Activated CD4-positive, alpha-beta memory T cell treated with anti-CD3 and anti-CD28 coated beads for 36 hours (primary cell): ENCODE measurements at places on chromosomes 13 and 19. TPM values are rescaled to one million over a fixed set of nuclear protein-coding genes. Genes with fewer than 3 reads are reported as not detected.

Gene ZSCAN4
- not detected for total RNA-seq

Gene KLC3
- not detected for total RNA-seq

GRCh38 chr13:91135968-91136367, 211.5 kb upstream of the MIR17HG start:
- no peak for DNase-seq

- DNase-seq = no peak
These were observed 210.1 kb upstream of the SPRY2 start for GRCh38 chr13:80550971-80551441.

DNA sequence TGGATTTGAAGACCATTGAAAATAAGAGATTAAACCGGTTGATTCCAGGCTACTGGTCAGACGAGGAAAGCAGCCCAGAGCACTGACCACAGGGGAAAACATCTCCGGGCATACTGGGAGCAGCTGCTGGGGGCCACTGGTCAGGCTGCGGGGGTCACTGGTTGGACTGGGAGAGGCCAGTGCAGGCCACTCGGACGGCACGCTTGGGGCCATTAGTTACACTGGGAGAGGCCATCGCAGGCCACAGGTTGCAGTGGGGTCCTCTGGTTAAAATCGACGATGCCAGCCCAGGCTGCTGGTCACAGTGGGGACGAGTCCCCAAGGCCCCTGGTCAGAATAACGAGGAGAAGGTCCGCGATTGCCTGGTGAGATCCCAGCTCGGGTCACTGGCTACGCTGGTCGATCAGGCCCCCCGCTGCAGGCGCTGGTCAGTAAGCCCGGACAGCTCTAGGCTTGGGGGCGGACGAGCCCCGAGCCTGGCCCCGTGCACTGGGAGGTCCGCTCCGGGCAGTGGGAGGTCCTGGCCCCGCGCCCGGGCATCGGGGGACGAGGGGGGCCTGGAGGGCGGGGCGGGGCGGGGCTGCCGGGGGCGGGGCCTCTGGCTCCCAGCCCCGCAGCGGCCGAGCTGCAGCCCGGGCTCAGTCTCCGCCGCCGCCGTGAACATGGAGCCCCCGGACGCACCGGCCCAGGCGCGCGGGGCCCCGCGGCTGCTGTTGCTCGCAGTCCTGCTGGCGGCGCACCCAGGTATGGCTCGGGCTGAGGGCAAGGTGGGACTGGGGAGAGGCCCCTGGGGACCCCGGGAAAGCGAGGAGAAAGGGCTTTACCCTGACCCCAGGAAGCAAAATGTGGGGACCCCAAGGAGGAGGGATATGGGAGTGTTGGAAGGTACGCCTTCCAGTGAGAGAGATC, at the start of gene BCAM:
Gene BCAM (plus strand): TSS at position 641 of the 909 bp plus-strand sequence. CDS start 22 bp downstream, at position 663.
- DNase-seq = no peak
